Fibroblast of lung (primary cell): ENCODE measurements at places on chromosomes 2 and 18. TPM values are rescaled to one million over a fixed set of nuclear protein-coding genes. Genes with fewer than 3 reads are reported as not detected.
A peak's percentile ranks its signal among the peaks of the same experiment; 100 is the strongest.

GRCh38 chr2:28165087-28165635 is 227.5 kb upstream of the FOSL2 start:
- peak; percentile 15 for DNase-seq
- no peaks in the 10 kb centered on the region for H3K27me3 ChIP-seq
- H3K36me3 ChIP-seq: no peaks in the 10 kb centered on the region
- H3K4me1 ChIP-seq: peaks cover 19% of the 10 kb centered on the region
- H3K27ac ChIP-seq: no peak overlapping the region

- H3K27me3 ChIP-seq: no peaks in the 10 kb centered on the region
- no peak overlapping the region for H3K27ac ChIP-seq
- no peaks in the 10 kb centered on the region for H3K4me1 ChIP-seq
These were observed 620 bp downstream of the NGEF start for GRCh38 chr2:233012301-233012971.

- H3K27ac ChIP-seq: no peak overlapping the region
- no peaks in the 10 kb centered on the region for H3K27me3 ChIP-seq
- no peak overlapping the region for H3K4me3 ChIP-seq
- no peak for DNase-seq
- H3K4me1 ChIP-seq: no peaks in the 10 kb centered on the region
- no peaks in the 10 kb centered on the region for H3K36me3 ChIP-seq
These were observed 479.9 kb upstream of the FANCL start for GRCh38 chr2:58720770-58721697.

DNA sequence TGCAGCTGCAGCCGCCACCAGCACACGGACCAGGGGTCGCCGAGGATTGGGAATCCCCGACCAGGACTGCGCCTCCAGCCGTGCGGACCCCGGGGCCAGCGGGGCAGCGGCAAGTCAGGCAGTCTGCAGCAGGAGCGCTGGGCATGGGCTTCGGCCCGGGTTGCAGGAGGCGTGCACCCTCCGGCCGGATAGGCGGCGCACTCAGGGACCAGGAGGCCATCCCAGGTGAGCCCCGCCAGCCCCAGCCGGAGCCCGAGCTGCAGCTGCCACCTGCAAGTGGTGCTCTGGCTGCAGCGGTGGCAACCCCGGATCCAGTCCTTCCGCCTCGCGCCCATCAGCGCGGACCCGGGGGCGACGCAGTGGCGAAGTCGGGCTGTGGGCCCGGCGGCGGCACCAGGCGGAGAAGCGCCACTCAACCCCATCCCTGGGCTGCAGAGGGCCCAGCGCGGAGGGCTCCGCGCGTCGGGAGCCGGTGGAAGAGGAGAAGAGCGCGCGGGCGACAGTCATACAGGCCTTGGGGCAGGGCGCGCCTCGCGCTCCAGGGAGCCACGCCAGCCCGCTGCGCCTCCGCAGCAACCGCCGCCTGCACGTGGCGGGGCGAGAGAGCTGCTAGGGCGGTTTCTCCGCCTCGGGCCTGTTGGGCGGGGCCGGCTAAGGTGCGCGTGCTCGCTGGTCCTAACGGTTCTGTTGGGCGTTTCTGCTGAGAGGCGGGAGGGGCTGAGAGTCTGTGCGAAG is 73.8 kb downstream of the RPIA start:
- no peaks in the 10 kb centered on the region for H3K36me3 ChIP-seq
- H3K27ac ChIP-seq: no peak overlapping the region
- no peak overlapping the region for H3K4me3 ChIP-seq
- DNase-seq: peak; percentile 29
- H3K27me3 ChIP-seq: peaks cover 3% of the 10 kb centered on the region
- no peaks in the 10 kb centered on the region for H3K4me1 ChIP-seq

DNA sequence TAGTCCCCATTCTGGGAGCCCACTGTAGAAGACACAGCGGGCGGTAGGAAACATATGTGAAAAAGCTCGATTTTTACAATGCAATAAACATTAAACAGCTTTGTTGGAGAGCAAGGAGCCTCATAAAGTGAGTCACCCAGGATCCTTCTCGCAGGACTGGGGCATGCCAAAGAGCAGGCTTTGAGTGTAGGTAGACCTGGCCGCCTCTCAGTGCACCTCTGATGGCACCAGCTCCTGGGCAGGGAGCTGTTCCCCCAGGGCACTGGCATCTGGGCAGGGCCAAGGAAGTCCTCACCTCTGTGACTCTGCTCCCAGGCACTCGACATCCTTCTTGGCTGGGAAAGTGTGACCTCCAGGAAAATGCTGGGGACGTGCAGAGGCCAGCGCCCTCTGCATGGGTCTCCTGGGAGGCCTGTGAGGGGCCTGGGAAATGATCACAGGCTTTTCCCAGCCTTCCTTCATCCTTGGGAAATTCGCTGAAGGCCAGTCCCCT is 94.2 kb downstream of the POLR1A start:
- H3K27me3 ChIP-seq: no peaks in the 10 kb centered on the region
- H3K36me3 ChIP-seq: no peaks in the 10 kb centered on the region
- no peaks in the 10 kb centered on the region for H3K4me1 ChIP-seq
- no peak overlapping the region for H3K4me3 ChIP-seq

DNA sequence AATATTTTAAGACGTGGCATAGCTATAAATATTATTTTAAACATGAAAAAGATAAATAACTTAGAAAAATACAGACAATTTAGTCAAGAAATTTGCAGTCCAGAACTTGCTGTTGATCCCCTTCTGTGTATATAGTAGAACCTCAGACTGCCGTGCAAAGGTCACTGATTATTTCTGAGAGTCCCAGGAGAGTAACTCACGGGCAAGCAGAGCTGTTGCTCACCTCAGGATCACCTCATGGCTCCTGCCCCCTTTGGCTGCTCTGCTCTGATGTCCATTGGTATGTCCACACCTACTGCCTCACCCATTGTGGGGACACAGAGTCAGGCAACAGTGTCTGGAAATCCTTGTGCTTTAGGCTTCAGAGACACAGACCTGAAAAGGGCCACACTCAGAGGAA is 392.9 kb upstream of the CELF4 start:
- no peaks in the 10 kb centered on the region for H3K36me3 ChIP-seq
- no peak overlapping the region for H3K4me3 ChIP-seq
- no peak overlapping the region for H3K27ac ChIP-seq
- H3K27me3 ChIP-seq: no peaks in the 10 kb centered on the region
- DNase-seq: no peak

GRCh38 chr2:95052804-95053479 is 27.4 kb downstream of the MAL start:
- H3K4me1 ChIP-seq: no peaks in the 10 kb centered on the region
- H3K36me3 ChIP-seq: no peaks in the 10 kb centered on the region
- no peak for DNase-seq
- no peak overlapping the region for H3K4me3 ChIP-seq
- H3K27ac ChIP-seq: no peak overlapping the region

DNA sequence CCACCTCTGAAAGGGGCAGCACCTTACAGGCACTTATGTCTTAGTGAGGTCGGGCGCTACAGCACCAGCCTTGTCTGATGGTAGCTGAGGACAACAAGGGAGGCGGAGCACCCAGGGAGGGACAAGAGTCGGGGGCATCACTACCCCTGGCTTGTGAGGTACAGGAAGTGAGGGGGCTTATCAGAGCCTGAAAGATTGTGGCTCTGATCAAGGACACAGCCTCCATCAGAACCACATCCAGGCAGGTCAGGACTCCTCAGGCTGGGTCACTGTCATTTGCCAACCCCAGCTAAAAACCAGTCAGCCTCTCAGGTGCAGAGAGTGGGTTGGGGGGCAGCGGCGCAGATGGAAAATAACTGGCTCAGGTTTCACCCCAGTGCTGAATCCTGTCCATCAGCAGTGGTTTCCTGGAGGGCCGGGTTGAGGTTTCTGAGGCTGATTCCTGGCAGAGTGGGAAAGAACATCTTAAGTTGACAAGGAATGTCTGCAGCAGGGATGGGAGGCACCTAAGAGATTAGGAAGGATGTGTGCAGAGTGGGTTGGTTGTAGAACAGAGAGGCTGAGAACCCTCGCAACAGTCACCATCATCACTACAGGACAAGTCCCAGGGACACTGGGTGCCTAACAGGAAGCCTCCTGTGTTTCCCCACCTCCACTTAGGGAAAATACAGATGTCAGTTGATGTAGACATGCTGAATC is 45.3 kb downstream of the FBLN7 start:
- H3K36me3 ChIP-seq: no peaks in the 10 kb centered on the region
- DNase-seq: no peak
- H3K27me3 ChIP-seq: peaks cover 3% of the 10 kb centered on the region

- H3K4me1 ChIP-seq: no peaks in the 10 kb centered on the region
- no peak overlapping the region for H3K27ac ChIP-seq
- no peaks in the 10 kb centered on the region for H3K36me3 ChIP-seq
- no peaks in the 10 kb centered on the region for H3K27me3 ChIP-seq
These were observed 17.8 kb downstream of the SERPINB13 start for GRCh38 chr18:63604791-63605567.

DNA sequence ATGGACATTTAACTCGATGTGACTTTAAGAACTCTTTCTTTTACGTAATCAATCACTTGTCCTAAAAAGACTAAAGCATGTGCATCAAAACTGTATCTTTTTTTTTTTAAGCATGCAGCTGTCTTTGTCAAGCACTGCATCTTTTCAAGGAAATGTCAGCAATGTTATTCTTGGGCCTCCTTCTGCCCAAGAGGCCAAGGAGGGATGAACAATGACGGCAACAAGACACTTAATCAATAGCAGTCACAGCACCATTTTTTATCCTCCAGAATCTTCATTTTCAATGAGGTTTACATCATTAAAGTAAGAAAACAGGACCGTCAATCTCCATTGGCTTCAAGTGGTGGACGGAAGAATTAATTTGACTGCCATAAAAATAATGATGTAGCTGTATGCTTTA is 253.8 kb downstream of the AFF3 start:
- no peak overlapping the region for H3K4me3 ChIP-seq
- no peaks in the 10 kb centered on the region for H3K27me3 ChIP-seq
- H3K36me3 ChIP-seq: no peaks in the 10 kb centered on the region
- DNase-seq: no peak
- no peaks in the 10 kb centered on the region for H3K4me1 ChIP-seq

- H3K27me3 ChIP-seq: no peaks in the 10 kb centered on the region
- H3K4me1 ChIP-seq: no peaks in the 10 kb centered on the region
- H3K36me3 ChIP-seq: no peaks in the 10 kb centered on the region
- DNase-seq: peak; percentile 94
- H3K27ac ChIP-seq: no peak overlapping the region
- no peak overlapping the region for H3K4me3 ChIP-seq
These were observed 219.3 kb upstream of the APCDD1 start for GRCh38 chr18:10234912-10235660.

DNA sequence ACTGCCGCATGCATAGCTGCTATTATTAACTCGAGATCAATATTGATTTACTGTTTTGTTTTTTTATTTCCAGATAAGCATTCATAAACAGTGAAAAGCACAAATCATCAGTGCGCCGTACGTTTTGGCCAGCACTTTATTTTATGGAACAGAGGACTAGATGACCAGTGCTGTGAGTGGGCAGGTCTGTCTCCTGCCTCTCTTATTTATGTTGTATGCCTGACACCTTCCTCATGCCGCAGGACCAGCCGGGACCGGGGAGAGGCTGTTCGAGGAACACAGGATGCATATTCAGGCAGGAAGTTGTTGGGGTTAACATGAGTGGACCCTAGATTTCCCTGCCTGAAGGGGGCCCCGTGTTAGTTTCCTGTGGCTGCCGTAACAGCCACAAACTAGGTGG is 72.6 kb downstream of the AGAP1 start:
- no peaks in the 10 kb centered on the region for H3K36me3 ChIP-seq
- no peak for DNase-seq
- no peaks in the 10 kb centered on the region for H3K27me3 ChIP-seq
- no peaks in the 10 kb centered on the region for H3K4me1 ChIP-seq
- H3K27ac ChIP-seq: no peak overlapping the region

- H3K4me1 ChIP-seq: peaks cover 4% of the 10 kb centered on the region
- H3K27me3 ChIP-seq: no peaks in the 10 kb centered on the region
- peak; percentile 36 for DNase-seq
These were observed 13.7 kb upstream of the TET3 start for GRCh38 chr2:73970850-73971471.

GRCh38 chr18:43420950-43421349 is 143.7 kb upstream of the SYT4 start:
- H3K36me3 ChIP-seq: no peaks in the 10 kb centered on the region
- no peak for DNase-seq
- H3K4me3 ChIP-seq: no peak overlapping the region
- no peaks in the 10 kb centered on the region for H3K27me3 ChIP-seq
- H3K27ac ChIP-seq: no peak overlapping the region

DNA sequence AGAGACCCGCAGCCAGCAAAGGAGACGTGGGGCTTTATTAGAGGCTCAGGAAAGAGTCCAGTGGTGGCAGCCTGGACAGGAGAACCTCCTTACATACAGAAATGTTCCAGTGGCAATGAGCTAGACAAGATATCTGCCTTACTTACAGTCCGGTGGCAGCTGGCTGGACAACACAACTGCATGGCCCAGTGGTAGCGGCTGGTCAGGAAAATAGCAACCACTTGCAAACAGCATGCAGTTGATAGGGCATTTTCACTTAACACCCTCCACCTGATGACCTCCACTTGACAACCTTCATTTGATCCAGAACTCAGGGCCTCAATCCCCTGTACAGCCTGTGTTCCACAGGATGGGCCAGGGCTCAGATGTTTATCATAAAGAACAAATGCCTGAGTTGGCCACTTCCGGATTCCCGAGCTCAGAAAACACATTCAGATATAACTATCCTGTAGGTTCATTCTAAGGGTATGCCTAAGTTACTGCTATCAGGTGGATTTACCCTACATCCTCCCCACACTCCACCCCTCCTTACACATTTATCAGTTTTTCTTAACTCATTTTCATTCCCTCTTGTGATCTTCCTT is 63.3 kb upstream of the ITPRID2 start:
- H3K4me1 ChIP-seq: no peaks in the 10 kb centered on the region
- H3K4me3 ChIP-seq: no peak overlapping the region
- H3K36me3 ChIP-seq: no peaks in the 10 kb centered on the region
- no peak for DNase-seq

- H3K4me3 ChIP-seq: no peak overlapping the region
- H3K27ac ChIP-seq: no peak overlapping the region
- DNase-seq: no peak
- H3K36me3 ChIP-seq: no peaks in the 10 kb centered on the region
These were observed 307.4 kb upstream of the VWC2L start for GRCh38 chr2:214103276-214104001.

DNA sequence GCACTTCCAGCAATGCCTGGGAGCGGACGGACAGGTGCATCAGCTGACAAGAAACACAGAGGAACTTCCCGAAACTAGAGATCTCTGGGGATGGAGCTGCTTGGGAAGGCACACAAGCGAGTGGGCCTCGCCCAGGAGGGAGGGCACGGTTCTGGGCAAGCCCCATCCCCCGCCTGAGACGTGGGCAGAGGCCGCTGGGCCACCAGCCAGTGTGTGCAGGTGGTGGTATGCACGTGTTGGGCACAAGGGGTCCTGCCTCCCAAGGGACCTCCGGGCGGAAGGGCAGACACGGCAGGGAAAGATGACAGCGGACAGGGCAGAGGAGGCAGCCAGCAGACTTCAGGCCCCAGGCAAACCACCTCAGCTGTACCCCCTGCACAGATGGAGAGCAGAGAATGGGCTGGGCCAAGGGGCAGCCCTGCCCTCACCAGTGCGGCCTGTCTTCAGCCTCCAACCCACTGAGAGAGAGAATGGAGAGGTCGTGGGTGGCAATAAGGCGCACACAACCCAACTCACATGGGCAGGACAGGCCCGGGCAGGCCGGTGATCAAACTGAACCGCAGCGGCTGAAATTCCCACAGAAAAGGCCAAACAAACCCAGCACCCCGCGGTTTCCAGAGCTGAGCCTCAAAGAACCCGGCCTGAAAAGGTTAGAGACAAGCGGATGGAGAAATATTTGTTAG is 51.2 kb downstream of the HDAC4 start:
- H3K4me3 ChIP-seq: no peak overlapping the region
- H3K36me3 ChIP-seq: peaks cover 2% of the 10 kb centered on the region
- no peak overlapping the region for H3K27ac ChIP-seq
- DNase-seq: no peak
- H3K4me1 ChIP-seq: no peaks in the 10 kb centered on the region
- no peaks in the 10 kb centered on the region for H3K27me3 ChIP-seq

TRAF3IP1 gene
- total RNA-seq: 7.7 and 9.2 TPM in 2 replicates

CDH2 gene
- total RNA-seq: 2.0 and 8.7 TPM in 2 replicates

SERPINB12 gene
- not detected in 2 replicates for total RNA-seq
